ENCODE measurements at places on chromosomes 1 and 21.
A peak's percentile ranks its signal among the peaks of the same experiment; 100 is the strongest.

GRCh38 chr1:26471498-26472319 is 531 bp upstream of the HMGN2 start:
- peak; percentile 82 for DNase-seq

DNA sequence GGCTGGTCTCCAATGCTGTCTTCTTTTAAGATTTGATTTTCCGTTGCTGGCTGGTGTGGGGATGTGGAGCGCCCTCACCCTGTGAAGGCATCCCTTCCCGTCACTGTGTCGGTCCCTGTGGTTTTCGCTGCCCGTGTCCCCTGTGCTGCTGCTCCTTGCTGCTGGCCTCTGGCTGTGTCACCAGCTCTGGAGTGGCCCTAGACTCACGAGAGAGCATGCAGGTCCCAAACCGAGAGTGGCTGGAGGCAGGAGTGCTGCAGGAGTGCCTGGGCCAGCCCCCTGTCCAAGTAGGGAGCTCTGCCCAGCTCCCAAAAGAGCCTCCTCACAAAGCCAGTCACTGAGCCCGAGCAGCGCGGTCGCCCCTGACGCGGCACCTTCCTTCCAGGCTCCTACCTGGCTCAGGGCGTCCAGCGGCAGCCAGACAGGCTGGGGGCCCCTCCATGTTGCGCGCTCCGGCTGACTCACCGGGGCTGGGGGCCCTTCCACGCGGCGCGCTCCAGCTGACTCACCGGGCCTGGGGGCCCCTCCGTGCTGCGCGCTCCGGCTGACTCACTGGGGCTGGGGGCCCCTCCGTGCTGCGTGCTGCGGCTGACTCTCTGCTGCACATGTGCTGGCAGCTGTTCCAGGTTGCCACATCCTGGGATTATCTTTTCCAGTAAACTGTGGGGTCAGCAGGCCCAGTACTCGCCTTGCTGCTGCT is 106.7 kb upstream of the COL6A1 start:
- DNase-seq = peak; percentile 97

- no peak for DNase-seq
Observed at GRCh38 chr1:74334147-74334546, 99.0 kb downstream of the TNNI3K start.

DNA sequence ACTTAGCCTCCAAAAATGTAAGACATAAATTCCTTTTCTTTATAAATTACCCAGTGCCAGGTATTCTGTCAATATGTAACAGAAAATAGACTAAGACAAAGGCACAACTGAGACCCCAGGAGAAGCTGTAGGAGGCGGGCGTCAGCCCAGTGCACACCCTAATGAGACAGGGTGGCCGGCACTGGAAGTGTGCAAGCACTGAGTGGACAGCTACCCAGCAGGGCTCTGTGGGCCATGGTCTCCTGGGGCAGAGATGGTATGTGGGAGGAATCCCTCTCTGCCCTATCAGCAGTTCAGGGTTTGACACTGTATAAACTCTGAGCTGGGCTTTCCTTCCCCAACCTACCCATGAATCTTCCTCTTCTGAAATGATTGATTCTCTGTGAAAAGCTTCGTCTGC is 139.5 kb downstream of the GLIS1 start:
- no peak for DNase-seq

DNA sequence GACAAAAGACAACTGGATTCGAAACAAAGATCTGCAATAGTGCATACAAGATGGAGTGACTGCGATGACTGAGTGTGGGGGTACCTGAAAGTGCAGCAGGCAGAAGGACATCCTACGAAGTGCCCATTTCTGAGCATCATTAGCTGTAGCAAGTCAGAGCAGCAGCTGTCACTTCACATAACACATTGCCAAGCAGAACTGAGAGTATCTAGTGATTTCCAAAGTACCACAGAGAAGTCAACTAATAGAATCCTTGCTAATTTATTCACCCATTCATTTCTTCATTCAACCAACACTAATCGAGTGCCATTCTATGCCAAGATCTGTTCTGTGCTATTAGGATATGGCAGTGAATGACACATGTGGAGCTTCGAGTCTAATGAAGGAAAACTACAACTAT is 31.6 kb upstream of the CAMSAP2 start:
- no peak for DNase-seq

DNA sequence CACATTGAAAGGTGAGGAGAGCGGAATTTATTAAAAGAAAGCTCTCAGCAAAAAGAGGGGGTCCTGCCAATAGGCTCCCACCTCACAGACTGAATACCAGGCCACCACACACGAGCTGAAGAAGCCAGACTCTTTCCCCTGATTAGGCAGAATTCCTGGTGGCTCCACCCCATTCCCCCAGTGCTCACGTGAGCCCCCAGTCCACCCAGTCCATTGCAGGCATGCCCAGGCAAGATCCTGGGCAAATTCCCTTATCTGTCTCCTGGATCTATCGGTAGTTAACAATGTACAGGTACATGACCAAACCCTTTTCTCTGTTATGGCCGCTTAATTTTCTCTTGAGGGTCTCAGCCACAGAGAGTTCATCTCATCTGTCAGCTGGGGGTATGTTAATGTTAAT is 54.6 kb upstream of the BTG3 start:
- no peak for DNase-seq

DNA sequence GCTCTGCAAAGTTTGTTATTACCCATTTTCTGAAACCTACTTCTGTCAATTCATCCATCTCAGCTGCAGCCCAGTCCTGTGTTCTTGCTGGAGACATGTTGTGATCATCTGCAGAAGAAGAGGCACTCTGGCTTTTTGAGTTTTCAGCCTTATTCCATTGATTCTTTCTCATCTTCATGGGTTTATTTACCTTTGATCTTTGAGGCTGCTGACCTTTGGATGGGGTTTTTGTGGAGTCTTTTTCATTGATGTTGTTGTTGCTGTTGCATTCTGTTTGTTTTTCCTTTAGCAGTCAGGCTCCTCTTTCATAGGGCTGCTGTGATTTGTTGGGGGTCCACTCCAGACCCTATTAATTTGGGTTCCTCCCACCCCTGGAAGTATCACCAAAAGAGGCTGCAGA is 164.3 kb downstream of the FCRL5 start:
- no peak for DNase-seq

GRCh38 chr1:39915499-39916129 is 13.9 kb upstream of the MYCL start:
- no peak for DNase-seq

DNA sequence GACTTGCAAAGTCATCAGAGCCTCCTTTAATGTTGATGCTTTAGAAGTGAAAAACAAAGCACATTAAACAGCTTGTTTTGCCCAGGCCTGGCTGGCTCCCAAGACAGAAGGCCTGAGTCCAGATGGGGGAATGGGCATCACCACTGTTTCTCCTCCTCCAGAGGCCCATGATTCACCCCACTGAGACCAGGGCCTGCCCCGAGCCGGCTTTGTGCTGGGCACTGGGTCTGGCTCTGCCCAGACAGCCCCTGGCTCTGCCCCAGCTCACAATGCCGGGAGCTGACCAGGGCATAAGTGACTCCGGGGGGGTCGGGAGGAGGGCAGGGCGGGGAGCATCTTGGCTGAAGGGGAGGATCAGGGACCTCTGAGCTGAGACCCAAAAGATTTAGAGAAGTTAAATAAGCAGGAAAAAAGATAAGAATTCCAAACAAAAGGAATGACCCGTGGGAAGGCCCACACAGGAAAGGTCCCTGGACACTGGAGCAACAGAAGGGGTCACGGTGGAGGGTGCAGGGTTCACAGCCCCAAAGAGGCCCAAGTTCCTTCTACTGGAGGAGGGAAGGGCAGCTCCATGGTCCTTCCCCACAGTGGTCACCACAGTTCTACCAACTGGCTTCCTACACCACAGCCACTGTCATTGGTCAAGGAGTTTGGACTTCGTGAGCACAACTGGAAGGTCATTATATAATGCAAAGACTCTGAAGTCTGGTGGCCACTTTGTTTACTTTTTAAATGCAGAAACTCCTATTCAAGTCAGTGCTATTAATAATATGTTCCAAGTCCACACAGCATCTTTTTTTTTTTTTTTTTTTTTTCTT is 5.5 kb downstream of the C2CD2 start:
- peak; percentile 38 for DNase-seq

DNA sequence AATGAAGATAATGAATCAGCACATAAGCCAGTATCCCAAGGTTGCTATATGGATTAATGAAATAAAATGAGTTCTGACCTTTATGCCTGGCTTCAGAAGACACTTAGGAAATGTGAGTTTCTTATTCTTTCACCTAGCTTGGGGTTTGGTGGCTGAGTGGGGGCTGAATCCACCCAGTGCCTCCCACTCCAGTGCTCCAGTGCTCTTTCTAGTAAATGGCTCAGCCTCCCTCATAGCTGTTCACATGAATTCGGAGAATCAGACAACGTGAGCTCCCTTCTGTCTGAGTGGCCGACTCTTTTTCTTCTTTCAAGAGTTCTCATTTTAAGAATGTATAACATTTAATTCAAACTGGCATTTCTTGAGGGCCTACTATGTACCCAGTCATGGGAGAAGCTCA is 43.5 kb downstream of the TRABD2B start:
- DNase-seq = no peak

- DNase-seq = no peak
Observed at GRCh38 chr1:225844236-225845061, 34.5 kb downstream of the EPHX1 start.

DNA sequence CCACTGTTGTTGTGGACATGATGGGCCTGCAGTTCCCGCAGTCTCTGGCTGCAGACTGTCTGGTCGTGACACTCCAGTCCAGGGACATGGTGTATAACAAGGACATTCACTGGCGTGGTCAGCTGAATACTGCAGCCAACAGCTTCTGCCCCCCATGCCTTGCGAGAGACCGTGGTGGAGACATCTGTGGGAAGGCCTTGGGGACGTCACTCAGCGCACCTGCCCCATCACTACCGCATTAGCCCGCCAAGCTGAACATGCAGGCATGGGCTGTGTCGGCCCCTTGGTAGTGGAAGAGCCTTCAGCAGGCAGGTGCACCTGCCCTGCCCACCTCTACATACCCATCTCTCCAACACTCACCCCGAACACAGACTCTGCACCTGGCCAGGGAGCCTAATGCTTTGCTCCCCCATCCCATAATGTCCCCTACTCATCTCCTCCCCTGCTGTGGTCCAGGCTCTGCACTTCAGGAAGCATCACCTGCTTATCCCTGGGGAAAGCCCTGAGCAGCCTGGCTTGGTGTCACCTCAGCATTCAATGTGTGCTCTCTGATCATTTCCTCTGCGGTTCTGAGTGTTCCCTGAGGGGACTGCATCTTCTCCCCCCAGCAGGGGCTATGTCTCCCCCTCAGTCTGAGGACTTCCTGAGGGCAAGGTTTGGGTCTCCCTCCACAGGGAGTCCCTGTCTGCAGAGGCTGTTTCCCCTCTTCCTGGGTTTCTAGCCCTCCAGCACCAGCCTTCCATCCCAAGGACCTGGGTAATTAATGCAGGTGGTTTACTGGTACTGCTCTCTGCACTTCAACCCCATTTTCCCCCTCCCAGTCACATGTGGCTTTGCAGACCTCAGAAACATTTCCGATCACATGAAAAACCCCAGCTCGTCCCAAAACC is 3.2 kb downstream of the PGLYRP4 start:
- DNase-seq = no peak

- DNase-seq = no peak
Observed at GRCh38 chr1:177723533-177723932, 246.3 kb downstream of the SEC16B start.

DNA sequence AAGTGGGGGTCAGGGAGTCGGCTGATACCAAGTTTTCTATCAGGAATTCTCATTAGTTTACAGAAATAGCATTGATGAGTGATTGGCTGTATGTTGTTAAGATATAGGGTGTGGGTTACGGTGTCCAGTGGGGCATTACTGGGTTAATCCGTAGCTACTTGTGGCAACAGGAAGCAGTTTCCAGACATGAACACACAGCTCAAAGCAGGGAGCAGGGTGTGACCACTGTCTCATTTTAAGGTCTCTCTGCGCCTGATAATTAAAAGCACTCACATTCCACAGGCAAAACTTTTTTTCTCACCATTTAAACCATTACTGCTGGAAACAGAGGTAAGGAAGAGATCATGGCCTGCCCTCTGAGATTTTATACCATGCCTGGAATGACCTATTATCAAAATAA is 114.9 kb downstream of the SIK1 start:
- no peak for DNase-seq

GRCh38 chr1:221824909-221825308 is 83.0 kb upstream of the DUSP10 start:
- DNase-seq = no peak

GRCh38 chr1:151806170-151806569 is 951 bp upstream of the LINGO4 start:
- no peak for DNase-seq

DNA sequence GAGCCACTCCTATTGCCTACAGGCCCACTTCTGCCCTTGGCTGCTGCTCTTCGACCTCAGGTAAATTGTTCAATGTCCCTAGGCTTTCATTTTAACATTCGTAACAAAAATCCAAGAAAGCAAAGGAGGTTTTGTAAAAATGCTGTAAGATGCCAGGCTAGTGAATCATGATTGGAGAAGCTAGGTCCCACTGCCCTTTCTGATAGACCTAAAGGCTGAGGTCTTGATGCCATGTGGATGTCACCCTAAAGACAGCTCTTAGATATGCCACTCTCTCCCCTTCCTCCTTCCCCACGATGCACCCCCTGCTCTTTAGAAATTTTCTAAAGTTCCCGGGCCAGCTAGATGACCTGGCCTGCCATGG is 9.9 kb upstream of the TMEM39B start:
- peak; percentile 34 for DNase-seq

DNA sequence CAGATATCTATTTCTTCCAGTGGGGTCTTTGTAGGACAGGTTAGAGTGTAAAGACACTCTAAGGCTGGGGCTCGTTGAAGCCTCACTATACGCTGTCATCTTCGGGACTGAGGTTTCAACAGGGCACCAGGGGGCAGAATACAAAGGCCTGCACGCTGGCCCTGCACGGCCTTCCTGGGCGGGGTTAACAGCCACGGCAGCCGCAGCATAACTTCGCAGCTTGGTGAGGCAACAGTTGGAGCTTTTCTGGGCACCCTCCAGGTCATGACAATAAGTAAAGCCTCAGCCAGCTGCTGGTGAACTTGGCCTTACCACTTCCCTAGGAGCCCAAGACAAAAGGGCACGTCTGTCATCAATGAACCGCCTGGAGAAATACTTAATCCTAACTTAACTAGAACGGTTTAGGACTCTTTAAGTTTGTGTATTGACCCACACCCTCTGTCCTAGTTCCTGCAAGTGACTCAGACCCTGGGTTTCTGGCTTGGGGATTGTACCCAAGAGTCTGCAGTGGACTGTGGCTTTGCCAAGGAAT is 2.3 kb upstream of the RUNX1 start:
- DNase-seq = peak; percentile 81

- DNase-seq = no peak
Observed at GRCh38 chr21:42478504-42478903, 17.5 kb downstream of the RSPH1 start.

- DNase-seq = no peak
Observed at GRCh38 chr1:15224259-15224869, 22.7 kb upstream of the FHAD1 start.

- no peak for DNase-seq
Observed at GRCh38 chr1:225412321-225412720, 15.5 kb downstream of the LBR start.

Data from ELR (cell line).